Choroid plexus epithelial cell (primary cell): ENCODE measurements at places on chromosomes 13 and 19.
A peak's percentile ranks its signal among the peaks of the same experiment; 100 is the strongest.

GRCh38 chr13:29886446-29886845 lies 36.0 kb upstream of the UBL3 start:
- DNase-seq: no peak

DNA sequence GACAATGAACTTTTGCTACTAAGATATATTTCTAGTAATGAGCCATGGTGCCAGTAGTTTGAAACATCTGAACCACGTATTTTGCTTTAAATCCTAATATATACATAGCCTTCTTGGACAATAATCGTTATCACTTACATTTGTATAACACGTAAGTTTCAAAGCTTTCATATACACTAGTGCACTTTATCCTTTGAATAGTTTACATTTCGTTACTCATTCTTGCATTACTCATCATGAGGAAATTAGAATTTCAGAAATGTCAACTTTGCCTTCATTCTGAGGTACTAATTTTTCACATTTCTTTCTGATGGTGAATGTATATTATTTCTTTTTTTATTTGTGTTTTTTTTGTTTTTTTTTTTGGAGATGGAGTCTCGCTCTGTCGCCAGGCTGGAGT lies 5.8 kb downstream of the KBTBD7 start:
- peak; percentile 66 for DNase-seq

DNA sequence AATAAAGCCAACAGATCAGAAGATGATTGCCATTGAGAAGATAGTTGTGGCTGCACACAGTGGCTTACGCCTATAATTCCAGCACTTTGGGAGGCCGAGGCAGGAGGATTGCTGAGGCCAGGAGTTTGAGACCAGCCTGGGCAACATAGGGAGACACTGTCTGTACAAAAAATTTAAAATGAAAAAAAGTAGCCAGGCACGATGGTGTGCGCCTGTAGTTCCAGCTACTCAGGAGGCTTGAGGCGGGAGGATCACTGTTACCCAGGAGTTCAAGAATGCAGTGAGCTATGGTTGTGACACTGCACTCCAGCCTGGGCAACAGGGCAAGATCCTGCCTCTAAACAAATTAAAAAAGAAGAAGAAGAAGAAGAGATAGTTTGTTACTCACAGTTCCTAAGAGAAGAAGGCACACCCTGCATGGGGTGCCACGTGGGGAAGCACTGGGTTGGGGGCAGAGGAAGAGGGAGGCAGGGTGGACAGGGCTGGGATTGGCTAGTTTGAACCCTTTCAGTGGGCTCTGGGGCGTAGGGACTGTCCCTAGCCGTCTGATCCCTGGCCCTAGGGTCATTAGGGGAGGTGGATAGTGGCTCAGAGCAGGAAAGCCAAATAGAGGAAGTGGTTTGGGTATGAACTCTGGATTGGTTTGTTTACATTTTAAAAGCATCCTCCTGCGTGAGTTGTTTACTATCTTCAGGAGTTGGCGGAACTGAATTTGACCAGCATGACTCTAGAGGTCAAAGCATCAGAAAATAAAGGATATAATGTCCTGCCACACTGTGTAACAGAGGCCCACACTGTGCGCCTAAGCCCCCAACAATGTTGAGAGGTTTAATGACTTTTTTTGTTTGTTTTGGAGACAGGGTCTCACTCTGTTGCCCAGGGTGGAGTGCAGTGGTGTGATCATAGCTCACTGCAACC lies 60.5 kb upstream of the MEDAG start:
- peak; percentile 36 for DNase-seq

DNA sequence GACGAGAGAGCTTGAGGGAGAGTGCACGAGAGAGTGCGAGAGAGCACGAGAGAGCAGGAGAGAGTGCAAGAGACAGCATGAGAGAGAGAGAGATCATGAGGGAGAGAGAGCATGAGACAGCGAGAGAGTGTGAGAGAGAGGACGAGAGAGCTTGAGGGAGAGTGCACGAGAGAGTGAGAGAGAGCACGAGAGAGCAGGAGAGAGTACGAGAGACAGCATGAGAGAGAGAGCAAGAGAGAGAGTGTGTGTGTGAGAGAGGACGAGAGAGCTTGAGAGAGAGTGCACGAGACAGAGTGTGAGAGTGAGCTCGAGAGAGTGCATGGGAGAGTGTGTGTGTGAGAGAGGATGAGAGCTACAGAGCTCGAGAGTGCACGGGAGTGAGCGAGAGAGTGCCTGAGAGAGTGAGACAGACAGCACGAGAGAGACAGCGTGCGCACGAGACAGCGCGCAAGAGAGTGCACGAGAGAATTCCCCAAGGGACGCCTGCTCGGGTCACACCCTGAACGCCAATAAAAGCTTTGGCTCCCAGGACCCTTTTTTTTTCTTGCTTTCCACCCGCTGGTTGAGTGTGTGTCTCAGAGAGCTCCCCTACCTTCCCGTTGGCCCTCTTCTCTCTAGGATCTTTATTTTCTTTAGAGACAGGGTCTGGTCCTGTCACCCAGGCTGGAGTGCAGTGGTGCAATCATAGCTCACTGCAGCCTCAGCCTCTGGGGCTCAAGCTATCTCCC lies 3.7 kb downstream of the CD70 start:
- no peak for DNase-seq

- DNase-seq: peak; percentile 1
Observed at GRCh38 chr19:36876993-36877938, 26.6 kb downstream of the ZNF345 start.

GRCh38 chr13:95403349-95404140 lies 102.3 kb upstream of the ABCC4 start:
- peak; percentile 12 for DNase-seq

- no peak for DNase-seq
Observed at GRCh38 chr13:107512551-107512950, 702.8 kb downstream of the LIG4 start.

- DNase-seq: no peak
Observed at GRCh38 chr19:52889931-52890330, 7.5 kb downstream of the ZNF320 start.

DNA sequence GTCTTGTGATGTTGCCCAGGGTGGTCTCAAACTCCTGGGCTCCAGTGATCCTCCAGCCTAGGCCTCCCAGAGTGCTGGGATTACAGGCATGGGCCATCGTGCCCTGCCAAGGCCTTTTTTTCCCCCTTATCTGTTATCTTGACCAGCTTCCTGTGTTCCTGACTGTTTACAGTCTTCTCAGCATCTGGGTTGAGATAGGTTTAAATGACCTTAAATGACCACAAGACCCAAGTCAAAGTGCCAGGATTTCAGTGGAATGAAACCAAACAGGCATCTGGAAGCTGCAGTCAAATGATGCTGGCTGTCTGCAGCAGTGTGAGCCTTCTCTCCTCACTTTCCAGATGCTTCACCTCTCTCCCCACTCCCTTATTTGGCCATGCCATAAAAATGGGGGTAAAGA lies 114.2 kb upstream of the CLDN10 start:
- DNase-seq: no peak

DNA sequence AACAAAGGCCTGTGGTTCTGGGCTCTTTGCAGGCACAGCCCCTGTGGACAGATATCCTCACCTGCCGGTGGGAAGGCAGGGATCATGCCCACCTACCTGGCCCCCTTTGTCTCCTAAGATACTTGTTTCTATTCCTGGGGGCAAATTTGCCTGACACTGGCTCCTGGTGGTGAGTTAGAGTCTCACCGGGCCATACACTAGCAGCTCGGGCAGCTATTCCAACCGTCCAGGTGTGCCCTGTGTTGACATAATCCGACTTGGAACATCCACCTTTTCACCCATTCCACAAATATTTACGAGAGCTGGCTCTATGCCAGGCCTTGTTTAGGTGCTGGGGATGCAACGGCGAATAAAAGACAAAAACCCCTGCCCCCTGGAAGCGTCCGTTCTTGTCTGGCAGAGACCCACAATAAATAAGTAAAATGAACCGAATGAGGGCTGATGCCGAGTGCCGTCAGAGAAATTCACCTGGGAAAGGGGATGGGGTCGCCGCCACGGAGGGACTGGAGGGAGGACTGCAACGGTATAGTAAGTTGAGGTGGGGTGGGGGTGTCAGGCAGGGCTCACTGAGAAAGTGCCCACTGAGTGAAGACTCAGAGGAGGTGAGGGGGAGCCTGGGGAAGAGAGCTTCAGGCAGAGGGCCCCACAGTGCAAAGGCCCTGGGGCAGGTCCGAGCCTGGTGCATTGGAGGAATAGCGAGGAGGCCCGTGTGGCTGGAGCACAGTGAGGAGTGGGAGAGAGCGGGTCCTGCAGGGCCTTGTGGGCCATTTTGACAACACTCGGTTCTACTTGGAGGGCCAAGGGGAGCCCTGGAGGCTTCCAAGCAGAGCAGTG lies 43.2 kb upstream of the RANBP3 start:
- DNase-seq: no peak

- no peak for DNase-seq
Observed at GRCh38 chr19:2332341-2333026, 4.0 kb downstream of the SPPL2B start.

DNA sequence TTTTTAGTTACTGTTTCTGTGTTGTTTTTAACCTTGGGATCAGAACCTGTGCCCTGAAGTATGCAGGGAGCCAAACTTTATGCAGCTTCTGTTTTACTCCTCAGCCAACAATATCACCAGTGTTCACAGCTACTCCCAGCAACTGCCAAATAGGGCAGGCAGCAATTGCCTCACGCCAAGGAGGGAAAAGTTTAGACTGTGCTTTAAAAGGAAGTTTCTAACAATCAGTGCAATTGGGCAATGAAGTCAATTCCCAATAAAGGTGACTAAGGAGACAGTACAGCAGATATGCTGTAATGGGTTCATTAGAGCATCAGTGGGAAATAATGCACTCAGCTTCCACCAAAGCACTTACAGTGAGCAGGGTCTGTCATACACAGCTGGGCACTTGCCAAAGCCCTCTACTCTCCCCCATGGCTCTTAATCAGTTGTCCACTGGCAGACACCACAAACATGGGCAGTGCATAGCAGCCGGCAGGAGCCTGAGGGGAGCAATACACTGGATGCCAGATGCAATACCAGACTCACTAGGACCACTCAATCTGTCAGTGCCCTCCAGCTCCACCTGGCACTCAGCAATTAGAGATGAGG lies 19.3 kb downstream of the ENOX1 start:
- peak; percentile 23 for DNase-seq

DNA sequence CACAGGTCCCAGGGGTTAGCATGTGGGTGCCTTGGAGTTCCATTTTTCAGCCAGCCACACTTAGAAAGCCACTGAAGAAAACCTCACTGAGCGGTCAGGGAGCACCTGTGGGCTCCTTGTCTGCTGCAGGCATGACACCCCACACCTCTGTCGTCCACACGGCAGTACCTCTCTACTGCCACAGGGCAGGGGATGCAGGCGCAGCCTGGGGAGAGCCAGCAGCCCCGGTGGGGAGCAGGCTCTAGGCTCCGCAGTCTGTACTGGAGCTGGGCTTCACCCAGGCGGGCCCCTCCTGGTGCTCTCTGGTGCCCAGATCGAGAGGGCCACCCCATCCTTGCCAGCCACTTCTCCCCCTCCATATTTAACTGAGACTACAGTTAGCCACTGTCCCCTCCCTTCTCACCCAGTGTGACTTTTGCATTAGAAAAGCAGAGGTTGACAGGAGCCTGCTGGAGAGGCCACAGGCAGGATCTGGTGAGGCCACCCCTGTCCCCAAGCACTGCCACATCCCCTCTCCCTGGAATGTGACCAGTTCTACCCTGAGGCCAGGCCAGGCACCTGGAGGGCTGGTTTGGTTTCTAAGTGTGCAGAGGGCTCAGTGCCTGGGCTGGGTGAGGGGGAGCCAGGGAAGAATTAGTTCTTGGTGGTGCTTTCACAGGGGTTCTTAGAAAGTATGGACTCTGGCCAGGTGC lies 104.4 kb downstream of the KDM4B start:
- no peak for DNase-seq

DNA sequence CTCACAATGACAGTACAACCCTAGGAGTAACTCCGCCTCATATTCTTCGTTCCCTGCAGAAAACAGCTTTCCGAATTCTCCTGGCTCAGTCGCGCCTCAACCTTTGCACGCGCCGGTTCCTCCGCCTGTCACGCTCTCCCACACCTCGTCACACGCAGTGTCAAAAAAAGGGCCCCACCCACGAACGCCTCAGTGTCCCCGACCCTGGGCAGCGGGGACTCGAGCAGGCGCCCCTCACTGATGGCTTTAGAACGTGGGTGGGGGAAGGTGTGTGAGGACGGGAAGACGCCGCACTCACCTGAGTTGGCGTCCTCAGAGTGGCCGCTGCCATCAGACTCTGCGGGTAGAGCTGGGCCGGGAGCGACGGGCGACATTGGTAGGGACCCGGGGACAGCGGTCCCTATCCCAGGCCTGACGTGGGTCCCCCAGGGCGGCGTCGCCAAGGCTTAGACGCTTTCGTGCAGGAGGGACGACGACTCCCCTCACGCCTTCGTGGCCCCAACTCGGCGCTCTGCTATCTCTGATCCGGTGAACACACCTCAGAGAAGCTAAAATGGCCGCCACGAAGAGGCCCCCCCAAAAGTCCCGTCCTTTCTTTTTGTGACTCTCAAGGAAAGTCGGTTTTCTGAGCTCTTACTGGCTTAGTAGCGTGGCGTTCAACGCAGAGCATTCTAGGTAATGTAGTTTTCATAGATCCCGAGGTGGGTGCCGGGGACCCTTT lies at the start of gene ZNF154:
TSS of gene ZNF154 (minus strand) at position 564 of the 721 bp plus-strand sequence. CDS start at position 331, 233 bp downstream.
- peak; percentile 86 for DNase-seq

- no peak for DNase-seq
Observed at GRCh38 chr19:30374865-30375552, 2.8 kb downstream of the ZNF536 start.

GRCh38 chr13:42413484-42413815 lies 141.5 kb downstream of the AKAP11 start:
- peak; percentile 25 for DNase-seq

DNA sequence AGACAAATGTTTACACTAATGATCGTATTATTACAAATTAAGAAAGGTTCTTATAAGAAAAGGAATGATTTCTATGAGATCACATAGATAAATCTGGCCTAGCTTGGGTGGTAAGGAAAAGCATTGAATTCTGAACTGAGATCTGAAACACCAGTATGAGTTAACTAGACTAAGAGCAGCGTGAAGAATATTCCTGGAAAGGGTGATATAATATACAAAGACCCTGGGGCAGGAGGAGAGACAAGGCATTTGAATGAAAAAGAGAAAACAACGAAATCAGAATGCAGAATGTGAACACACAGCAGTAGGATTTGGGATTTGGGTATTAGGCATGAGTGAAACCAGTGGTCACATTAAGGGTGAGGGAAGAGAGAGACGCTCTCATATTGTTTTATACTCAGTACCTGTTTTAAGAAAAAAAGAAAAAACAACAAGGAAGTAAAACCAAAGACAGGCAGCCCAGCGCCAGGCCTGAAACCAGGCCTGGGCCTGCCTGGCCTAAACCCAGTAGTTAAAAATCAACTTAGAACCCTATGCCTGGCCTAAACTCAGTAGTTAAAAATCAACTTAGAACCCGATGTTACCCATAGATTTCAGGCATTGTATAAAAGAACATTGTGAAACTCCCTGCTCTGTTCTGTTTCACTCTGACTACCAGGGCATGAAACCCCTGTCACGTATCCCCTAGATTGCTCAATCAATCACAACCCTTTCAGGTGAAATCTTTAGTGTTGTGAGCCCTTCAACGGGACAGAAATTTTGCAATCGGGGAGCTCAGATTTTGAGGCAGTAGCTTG lies 287.1 kb downstream of the ITGBL1 start:
- no peak for DNase-seq

GRCh38 chr13:30974350-30974749 lies 41.9 kb downstream of the TEX26 start:
- DNase-seq: no peak
